ENCODE measurements at places on chromosomes 2 and 18.

GRCh38 chr18:13455960-13456481 lies 237.5 kb downstream of the LDLRAD4 start:
- ATAC-seq, result no peak

DNA sequence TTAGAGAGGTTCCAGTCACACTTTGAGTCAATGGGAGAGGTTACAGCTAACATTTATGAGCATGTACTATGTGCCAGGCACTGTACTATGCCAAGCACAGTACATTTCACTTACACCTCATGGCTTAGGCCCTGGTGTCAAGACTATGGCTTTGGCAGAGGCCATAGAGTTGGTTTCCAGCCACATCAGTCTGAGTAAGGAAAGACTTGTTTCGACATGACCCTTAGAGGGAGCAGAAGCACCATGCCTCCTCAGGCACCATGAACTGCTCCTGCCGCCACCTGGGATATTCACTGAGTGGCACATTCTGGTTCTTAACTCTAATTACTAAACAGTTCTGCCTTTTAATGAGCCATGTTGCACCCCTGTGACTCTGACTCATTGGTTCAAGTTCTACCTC lies 12.7 kb downstream of the DGUOK start:
- peak; percentile 98 for ATAC-seq

GRCh38 chr2:24404491-24404921 lies 44.2 kb upstream of the ITSN2 start:
- peak; percentile 63 for ATAC-seq

DNA sequence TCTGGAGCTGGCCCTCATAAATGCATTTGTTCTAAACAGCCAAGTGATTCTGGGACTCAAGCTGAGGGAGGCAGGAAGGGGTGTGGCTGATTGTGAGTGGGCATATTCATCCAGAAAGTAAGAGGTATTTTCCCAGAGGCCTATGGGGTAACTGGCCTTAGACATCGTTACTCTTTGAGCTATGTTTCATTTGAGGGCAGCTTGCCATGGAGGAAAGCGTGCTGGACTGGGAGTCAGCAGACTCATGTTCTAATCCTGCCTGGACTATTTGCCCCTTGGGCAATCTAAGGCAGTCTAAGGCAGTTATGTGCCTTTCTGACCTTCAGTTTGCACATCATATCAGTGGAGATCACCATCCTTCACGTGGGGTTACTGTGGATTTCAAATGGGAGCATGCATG lies 93.5 kb upstream of the SLC14A2 start:
- ATAC-seq, result no peak

GRCh38 chr2:157291018-157291417 lies 33.5 kb downstream of the GALNT5 start:
- ATAC-seq, result no peak

DNA sequence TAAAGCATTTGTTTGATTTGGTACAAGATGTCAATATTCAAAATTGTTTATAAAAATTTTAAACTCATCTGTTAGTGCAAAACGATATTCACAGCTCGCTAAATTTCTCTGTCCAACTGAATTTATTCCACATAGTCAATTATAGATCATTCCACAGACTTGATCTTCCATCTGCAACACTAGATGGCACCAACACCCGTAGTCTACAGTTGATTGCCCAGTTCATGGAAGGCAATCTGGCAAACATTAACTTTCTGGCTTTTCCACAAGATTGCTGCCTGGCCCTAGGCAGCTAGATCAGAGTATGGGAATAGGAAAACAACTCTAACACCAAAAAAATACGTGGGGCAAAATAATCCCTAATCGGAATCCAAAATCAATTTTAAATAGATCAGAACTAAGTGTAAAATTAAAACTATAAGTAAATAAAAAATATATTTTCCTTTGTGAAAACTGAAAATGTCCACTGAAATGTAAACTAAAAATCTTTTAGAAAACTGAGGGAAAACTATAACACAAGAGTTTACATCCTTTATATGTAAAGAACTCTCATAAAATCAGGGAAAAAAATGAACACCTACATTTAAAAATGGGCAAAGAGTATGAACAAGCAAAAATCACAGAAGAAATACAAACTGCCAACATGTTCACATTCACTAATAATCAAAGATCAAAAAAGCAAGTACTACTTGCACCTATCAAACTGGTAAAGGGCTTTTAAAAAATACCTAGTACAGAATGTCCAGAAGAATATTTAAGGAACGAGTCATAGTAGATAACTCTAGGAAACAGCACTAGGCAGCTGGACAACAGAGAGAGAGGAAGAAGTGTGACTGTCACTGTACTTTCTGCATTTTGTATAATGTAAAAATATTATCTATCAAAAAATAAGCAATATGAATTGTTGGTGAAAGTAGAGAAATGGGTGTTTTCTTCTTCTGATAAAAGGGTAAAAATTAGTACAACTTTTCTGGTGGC lies 35.0 kb downstream of the RTN4 start:
- peak; percentile 60 for ATAC-seq

GRCh38 chr2:43427032-43427424 lies 168.8 kb downstream of the THADA start:
- no peak for ATAC-seq

DNA sequence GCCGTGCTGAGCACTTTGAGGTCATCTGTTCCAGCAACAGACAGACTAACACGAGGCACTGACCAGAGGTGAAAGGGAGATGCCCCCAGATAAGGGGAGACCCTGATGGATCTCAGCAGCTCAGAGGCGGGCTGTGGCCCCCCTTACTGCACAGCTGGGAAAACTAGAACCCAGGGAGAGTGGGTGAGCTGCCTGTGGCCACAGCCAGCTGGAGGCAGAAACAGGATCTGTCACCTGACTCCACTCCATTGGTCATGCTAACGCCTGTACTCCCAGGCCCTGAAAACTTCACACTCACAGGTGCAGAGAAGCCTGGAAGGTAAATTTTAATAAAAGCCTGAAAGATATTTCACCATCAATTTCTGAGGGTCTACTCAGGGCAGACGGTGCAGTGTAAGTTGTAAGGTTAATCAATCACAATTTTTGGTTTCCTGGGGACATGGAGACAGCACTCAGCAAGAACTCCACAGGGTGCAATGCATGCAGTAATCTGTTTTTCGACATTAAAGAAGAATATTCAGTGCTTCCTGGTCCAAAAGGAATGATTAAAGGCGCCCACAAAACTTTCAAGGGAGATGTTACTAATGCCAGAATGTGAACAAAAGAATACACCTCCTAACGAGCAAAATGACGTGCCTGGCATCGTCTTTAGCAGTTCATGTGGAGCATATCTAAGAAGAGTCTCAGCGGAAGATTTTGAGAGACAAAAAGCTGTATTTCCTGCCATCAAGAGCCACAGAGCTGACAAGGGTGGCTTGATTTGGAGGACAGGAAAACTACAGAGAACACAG lies 173.4 kb downstream of the EIPR1 start:
- no peak for ATAC-seq

GRCh38 chr2:109322641-109323040 lies 193.6 kb downstream of the SH3RF3 start:
- no peak for ATAC-seq

DNA sequence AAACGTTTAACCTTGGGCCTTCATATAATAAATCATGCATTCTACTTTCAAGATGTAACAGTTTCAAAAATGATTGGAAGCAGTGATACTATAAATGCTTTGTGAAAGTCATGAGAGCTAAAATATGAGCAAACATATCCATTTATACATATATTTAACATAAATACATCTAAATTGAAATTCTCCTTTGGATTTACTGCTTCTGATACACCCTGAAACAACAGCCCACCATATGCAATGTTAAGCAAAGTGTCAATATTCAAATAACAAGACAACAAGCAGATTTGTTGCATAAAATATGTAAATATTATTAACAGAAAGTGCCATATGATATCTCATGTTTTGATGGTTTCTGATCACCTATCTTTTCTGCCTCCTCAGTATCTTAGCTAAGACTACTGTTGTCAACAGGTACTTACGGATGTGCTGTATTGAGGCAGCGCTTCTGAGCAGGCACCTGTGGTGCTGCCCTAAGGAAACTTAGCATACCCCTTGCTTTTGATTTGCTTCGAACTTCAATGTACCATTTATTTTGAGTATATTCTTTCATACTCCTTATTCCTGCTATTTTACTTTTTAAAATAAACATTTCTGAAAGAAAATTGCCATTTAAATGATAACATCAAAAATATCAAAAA lies 6.1 kb downstream of the FIGN start:
- ATAC-seq, result no peak

DNA sequence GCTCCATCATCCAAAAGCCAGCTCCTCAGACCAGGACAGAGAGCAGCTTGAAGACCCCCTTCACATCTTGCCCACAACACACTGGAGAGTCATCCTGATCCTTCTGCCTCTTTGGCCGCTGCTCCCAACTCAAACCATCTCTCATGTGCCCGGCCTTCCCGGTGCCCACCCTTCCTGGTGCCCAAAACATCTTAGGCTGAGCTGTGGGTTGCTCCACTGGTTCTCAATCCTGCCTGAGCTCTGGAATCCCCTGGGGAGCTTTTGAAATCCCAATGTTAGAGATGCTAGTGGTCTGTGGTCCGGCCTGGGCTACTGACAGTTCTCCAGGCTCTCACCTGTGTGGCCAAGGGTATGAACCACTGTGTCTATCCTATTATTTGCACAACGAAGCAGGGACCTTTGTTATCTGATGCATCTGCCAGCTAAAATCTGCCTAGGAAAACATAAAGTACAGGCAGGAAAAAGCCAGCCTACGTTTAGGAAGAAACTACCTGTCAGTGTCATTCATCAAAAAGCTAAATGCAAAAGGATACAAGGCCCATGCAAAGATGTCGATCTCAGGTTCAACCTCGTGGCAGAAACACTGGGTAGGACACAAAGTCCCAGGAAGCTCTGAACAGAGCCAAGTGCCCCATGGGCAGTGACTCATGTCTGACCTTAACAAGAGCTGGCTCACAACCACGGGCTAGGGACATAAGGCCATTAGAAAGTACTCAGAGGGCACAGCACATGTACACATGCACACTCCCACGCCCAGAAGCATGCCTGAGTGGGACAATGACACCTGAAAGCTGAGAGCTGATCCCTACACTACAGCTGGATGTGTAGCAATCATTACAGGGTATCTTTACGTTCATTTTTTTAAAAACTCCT lies 30.8 kb downstream of the TBC1D8 start:
- ATAC-seq, result peak; percentile 93

DNA sequence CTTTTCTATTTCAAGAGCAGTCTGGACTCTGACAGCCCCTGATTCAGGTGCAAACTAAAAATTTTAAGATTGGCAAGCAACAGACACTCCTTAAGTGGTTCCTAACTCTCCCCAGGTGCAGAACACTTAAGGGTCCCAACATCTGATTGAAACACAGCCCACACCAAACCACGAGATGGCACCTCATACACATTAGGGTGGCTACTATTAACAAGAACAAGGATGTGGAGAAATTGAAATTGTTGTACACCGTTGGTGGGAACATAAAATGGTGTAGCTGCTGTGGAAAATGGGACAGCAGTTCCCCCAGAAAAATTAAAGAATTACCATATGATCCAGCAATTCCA lies 82.3 kb downstream of the POLR1A start:
- no peak for ATAC-seq

- ATAC-seq, result no peak
Measured at GRCh38 chr2:68083346-68083745, 20.5 kb upstream of the C1D start.

DNA sequence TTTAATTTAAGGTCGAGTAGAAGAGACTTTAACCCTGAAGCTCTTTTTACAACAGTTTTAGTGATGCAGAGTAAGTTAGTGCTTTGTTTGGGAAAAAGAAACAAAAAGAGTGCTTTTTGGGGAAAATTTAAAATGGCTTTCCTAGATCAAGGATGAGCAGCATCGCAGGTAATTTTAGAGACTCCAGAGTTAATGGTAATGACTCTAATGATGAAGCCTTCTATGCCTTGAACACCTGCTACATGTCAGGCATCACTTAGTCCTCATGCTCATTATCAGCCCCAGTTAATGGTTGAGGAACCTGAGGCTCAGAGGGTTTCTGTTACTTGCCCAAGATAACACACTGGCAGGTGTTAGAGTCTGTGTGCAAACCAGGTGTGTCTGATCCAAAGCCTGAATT lies 167.8 kb downstream of the ACOXL start:
- no peak for ATAC-seq

GRCh38 chr2:50680646-50681045 lies 351.3 kb downstream of the NRXN1 start:
- no peak for ATAC-seq

DNA sequence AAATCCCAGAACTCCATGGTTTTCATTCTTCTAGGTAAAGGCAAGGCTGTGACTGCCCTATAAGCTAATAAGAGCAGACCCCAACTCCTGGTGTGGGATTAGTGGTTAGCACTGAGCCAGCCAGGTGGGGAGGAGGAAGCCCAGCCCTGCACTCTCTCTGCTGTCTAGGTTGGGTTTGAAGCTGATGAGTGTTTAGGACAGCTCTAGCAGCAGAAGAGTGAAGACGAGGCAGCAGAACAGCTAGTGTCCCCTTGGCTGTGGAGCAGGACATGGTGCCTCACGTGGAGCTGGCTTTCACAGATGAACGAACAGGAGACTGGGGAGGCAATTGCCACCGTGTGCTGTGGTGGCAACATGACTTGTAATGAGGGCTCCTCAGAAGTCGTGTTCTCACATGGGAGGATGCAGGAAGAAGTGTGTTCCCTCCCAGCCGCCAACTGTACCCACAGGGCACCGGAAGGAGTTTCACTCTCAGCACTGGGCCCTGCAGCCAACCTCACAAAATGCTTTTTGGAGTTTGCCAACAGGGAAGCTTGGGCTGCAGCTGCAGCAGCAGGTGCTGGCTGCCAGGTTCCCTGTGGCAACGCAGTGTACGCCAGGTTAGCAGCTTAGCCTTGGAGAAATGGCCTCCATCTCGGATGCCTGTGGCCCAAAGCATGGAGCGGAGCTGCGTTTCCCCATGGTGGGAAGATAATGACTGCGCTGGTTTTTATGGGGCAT lies 328.2 kb downstream of the SETBP1 start:
- ATAC-seq, result no peak

DNA sequence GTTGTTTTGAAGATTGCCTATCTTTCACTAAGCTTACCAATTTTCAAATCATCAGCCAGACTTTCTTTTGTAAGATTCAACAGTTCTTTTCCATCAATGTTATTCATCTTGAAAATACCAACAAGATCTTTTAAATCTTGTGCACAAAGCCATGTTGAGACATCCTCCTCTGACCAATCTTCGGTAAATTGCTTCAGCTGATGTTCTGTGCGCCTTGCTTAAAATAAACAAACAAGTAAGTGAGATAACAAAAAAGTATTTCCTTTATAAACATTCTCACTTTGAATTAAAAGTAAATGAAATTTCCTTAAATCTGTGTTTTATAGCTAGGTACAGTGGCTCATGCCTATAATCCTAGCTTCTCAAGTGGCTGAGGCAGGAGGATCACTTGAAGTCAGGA lies 30.3 kb downstream of the WDSUB1 start:
- ATAC-seq, result no peak

DNA sequence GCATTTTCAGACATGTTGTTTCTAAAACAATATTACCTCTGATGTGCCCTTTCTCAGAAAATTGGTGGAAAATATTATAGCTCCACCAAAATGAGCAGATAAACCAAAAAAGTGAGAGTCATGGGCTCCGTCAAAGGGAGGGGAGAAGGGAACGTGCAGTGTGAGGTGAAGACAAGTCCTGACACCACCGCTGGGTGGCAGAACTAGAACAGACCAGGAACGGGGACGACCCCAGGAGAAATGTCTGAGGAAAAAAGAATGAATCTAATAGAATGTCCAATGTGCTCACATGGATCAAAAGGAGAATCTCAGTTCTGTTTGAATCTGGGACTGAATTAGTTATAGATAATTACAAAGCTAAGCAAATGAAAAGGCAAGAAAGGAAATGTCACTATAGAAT lies 22.6 kb upstream of the BCL2 start:
- ATAC-seq, result no peak
